ENCODE measurements at places on chromosomes 1 and 21.

- DNase-seq, result no peak
Observed at GRCh38 chr1:118147522-118147921, 37.5 kb downstream of the SPAG17 start.

DNA sequence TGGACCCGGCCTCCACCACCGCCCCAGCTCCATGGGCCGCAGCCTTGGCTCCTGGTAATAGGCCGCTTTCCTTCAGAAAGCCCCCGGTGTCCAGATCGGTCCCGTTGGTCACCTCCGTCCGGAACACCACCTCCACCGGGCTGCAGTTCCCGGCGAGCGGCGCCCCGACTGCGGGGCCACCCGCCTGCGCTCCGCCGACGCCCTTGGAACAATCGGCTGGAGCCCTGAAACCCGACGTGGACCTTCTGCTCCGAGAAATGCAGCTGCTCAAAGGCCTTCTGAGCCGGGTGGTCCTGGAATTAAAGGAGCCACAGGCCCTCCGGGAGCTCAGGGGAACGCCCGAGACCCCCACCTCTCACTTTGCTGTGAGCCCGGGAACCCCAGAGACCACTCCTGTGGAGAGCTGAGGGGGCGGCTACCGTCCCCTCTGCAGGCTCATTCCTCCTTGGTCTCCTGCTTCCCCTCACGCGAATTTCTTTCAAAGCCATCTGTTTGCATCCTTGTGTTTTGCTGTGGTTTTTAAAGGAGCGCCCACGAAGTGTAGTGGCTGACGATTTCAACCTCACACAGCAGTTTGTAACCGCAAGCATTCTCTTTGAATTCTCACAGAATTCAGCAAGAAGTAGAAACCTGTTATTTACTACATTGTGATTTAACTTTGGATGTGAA is 6.0 kb downstream of the FCRLB start:
- DNase-seq, result no peak

DNA sequence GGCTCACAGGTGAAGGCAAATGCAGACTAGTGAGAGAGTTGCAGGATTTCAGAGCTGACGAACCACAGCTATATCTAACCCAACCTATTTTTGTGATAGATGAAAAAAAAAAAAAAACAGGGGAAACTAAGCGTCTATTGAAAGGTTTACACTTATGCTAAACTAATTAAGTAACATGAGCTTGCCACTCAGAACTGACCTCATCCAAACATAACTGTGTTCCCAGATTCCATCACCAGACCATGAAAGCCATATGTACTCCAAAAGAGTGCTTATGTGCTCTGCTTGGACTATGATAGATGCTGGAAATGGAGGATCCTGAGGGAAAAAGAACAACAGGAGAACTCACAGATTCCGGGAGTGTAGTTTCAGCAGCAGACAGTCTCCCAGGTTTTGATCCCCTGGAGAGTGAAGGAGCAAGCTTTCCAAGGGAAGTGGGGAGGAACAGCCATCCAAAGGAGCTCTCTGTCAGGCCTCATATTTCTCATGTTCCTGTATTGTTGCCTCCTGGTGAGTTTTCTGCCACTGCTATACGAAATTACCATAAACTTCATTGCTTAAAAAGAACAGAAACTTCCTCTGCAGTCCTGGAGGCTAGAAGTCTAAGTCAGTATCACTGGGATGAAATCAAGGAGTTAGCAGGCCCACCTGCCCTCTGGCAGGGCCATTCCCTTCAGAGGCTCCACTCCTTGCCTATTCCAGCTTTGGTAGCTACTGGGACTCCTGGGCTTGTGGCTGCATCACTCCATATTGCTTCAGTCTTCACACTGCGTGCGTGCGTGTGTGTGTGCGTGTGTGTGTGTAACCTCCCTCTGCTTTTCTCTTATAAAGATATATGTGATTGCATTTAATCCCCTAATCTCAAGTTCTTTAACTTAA is 38.1 kb downstream of the NIBAN1 start:
- no peak for DNase-seq

GRCh38 chr1:34845131-34845901 is 14.2 kb downstream of the SMIM12 start:
- no peak for DNase-seq

- no peak for DNase-seq
Observed at GRCh38 chr1:215022204-215022603, 60.3 kb upstream of the KCNK2 start.

- DNase-seq, result no peak
Observed at GRCh38 chr1:247401310-247402119, 14.5 kb upstream of the NLRP3 start.

- DNase-seq, result no peak
Observed at GRCh38 chr1:98331243-98331642, 330.3 kb upstream of the SNX7 start.

GRCh38 chr1:208668991-208669390 is 424.8 kb upstream of the PLXNA2 start:
- DNase-seq, result no peak
